T-helper 9 cell (primary cell): ENCODE measurements at places on chromosomes 1 and 21.
A peak's percentile ranks its signal among the peaks of the same experiment; 100 is the strongest.

- peak; percentile 70 for DNase-seq
Measured at GRCh38 chr1:16367258-16367967, 371 bp downstream of the SZRD1 start.

DNA sequence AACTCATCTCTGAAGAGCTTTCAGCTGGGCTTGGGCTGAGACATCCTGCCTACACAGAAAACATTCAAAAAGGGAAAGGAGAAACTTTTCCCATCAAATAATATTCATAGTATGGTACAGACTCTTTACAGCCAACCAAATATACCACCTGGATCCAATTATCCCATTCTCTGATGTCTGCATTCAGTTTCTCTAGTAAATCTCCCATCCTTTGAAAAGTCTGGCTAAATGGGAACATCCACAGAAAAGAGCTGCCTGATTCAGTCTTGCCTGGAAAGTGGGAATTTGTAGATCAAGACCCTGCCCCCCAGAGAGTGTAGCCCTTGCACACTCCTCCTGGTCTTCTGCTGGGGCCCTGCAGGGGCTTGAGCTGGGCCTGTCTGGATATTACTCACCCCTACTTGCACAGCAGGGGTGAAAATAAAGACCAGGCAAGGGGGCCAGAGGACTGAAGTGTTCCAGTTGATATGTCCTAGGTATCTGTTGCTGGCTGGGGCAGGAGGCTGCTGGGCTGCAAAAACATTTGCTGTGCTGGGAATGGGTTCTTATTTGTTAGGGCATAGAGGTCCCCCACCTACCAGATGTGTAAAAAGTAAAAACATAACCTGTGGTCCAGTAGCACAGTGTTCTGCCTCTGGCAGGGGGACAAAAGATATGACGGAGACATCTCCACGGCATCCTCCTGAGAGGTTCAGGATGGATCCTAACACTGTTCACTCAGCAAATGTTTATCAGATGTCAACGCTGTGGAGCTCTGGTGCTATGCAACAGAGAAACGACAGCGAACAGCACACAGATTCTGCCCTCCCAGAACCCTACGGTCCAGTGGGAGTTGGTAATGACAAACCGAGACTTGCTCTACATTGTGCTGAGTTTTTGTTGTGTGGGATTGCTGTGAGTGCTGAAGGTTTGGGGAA, 140.3 kb downstream of the PLXNA2 start:
- no peak for DNase-seq

- no peak for DNase-seq
Measured at GRCh38 chr1:93756657-93757056, 75.0 kb upstream of the BCAR3 start.

- no peak for DNase-seq
Measured at GRCh38 chr1:240635466-240636256, 23.7 kb upstream of the GREM2 start.

GRCh38 chr1:169129109-169129784, 22.8 kb downstream of the ATP1B1 start:
- no peak for DNase-seq

DNA sequence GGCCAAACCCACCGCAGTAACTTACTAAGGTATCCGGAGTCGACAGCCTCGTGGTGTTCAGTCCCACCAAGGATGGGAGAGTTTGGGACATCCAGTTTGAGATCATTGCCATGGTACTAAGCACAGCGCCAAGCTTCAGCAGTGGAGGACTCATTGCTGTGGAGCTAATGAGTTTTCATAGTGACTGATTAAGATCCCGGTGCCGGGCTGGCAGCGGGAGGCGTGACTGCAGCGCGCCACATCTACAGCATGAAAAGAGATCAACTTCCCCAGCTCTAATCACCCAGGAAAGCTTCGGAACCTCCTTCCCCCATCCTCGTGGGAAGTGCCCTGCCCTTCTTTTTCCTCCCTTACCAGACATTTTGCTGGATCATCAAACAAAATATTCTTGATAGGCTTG, 149.9 kb downstream of the OLFM3 start:
- no peak for DNase-seq

DNA sequence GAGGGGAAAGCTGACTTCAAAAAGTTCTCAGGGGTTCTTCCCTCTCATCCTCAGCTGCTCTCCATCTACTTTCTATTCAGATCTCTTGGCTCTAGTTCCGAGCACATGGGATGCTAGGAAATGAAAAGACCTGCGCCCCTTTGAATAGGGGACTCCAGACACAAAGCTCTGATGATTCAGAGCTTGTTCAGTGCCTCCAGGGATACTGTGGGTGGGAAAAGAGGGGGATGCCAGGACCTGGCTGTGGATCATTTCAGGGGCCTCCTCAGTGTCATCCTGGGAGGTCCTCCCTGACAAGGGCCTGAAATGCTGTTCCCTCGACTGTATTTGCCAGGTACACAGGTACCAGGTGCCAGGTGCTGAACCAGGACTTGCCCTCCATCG, 943 bp upstream of the KIAA0040 start:
- no peak for DNase-seq

DNA sequence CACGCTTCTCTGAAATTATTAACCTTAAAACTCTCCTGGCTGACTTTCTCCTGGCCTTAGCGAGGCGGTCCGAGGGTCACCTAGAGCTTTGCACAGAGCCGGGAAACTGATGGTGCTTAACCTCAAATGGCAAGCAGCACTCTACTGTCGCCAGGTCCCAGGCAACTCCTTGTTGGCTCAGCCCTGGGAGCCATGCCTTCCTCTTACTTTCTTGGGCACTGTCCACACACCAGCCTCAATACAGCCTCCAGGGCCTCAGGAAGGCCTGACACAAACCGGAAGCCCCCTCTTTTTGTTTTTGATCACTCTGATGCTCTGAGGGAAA, 3.8 kb downstream of the TRABD2B start:
- no peak for DNase-seq

DNA sequence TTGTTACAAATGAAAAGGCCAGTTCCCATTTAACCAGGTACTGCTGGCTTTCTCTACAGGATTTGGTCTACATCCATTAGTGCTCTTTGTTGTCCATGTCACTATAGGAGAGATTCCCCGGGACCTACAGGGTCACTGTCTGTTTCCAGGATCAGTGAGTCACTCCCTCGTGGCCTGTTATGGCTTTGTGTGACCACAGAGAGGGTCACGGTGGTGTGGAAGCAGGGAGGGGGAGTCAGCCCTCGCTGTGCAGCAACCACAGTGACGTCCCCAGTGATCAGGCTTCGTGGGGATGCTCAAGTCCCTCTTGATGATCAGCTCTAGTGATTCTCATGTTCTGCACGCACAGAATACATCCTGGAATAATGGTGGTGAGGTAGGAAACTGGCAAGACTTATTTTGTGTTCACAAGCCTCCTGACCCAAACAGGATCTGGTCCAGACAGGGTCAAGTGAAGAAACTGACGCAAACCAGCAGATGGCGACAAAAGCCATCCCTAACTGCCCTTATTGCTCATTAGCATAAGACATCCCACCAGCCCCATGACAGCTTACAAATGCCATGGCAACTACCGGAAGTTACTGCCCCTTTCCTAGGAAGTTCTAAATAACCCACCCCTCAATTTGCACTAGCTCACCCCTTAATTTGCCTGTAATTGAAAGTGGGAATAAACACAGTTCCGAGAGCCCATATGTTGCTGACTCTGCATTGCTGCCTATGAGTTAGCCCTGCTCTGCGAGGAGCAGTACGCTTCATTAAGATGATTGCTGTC, 98.5 kb downstream of the DISC1 start:
- no peak for DNase-seq

- DNase-seq, result no peak
Measured at GRCh38 chr1:43673261-43673660, 23.3 kb downstream of the KDM4A start.

- no peak for DNase-seq
Measured at GRCh38 chr1:99691175-99691574, 45.3 kb downstream of the PALMD start.

DNA sequence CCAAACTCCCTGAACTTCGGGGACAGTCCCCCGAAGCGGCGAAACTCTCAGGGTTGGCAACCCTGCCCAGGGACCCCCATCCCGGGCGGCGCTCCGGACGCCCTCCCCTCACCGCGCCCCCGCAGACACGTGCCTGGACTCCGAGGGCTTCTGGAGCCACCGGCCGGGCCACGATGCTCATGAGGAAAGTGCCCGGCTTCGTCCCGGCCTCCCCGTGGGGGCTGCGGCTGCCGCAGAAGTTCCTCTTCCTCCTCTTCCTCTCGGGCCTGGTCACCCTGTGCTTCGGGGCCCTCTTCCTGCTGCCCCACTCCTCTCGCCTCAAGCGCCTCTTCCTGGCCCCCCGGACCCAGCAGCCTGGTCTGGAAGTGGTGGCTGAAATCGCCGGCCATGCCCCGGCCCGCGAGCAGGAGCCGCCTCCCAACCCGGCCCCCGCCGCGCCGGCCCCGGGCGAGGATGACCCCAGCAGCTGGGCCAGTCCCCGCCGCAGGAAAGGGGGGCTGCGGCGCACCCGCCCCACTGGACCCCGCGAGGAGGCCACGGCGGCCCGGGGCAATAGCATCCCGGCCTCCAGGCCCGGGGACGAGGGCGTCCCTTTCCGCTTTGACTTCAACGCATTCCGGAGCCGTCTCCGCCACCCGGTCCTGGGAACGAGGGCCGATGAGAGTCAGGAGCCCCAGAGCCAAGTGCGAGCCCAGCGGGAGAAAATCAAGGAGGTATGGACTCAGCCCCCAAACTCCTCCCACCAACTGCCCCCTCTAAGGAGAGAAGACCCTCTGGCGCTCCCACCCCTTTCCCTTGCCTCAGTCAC, 1.2 kb downstream of the MAN1C1 start:
- DNase-seq, result no peak

- DNase-seq, result no peak
Measured at GRCh38 chr1:200364831-200365230, 45.0 kb downstream of the ZNF281 start.
